Ovary (tissue), 10 donors: ENCODE measurements at places on chromosomes 6 and 20.
A peak's percentile ranks its signal among the peaks of the same experiment; 100 is the strongest.

- peak; percentile 14 for DNase-seq
These were observed 4.0 kb upstream of the SPATS1 start for GRCh38 chr6:44338228-44339122.

DNA sequence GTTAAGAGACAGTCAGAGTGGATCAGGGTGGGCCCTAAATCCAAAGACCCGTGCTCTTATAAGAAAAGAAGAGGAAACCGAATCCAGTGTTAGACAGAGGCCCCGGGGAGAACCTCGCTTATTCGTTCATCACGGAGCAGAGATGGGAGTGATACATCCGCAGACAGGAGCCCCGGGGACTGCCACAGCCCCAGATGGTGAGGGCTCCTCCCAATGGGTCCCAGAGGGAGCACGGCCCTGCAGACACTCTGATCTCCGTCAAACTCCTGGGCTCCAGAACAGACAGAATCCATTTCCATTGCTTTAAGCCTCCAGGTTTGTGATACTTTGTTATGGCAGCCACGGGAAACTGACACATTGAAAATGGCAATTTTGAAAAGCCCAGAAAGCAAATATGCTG, 47.0 kb downstream of the CDH4 start:
- DNase-seq: no peak

DNA sequence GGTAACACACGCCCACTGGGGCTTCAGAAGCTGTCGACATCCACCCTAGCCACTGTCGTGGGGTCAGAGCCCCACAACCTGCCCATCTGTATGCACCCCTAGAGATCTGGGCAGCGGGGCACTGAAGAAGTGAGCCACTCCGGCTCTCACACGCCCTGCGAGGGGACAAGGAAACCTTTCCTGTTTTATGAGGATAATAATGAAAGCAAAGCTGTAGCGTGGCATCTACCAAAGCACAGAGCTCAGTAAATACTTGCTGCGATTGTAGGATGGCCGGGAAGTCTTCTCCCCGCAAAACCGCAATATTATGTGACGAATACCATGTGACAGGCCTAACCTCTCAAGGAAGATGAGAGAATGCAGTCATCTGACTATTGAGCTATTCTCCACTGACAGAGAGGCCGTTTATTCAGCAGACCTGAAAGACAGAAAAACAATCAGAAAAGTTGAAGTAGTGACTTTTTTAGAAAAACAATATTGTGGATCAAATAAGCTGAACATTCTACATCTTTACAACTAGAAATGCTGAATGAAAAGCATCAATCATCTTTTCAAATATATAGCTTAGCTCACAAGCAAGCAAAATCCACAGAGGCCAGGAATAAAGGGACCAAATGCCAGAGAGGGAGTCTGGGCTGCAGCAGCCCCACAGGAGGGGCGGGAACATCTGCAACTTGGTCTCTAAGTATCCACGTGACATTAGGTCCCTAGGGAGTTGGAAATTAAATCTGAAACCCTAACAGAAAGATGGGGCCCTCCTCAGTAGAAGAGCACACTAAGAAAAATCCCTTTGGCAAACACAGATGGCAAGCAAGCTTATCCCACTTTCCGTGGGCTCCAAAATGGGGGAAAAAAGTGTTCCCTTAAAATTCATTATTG, 207.8 kb downstream of the TTLL2 start:
- DNase-seq: no peak

- no peak for DNase-seq
These were observed 66.9 kb downstream of the ARID1B start for GRCh38 chr6:156844089-156844488.

DNA sequence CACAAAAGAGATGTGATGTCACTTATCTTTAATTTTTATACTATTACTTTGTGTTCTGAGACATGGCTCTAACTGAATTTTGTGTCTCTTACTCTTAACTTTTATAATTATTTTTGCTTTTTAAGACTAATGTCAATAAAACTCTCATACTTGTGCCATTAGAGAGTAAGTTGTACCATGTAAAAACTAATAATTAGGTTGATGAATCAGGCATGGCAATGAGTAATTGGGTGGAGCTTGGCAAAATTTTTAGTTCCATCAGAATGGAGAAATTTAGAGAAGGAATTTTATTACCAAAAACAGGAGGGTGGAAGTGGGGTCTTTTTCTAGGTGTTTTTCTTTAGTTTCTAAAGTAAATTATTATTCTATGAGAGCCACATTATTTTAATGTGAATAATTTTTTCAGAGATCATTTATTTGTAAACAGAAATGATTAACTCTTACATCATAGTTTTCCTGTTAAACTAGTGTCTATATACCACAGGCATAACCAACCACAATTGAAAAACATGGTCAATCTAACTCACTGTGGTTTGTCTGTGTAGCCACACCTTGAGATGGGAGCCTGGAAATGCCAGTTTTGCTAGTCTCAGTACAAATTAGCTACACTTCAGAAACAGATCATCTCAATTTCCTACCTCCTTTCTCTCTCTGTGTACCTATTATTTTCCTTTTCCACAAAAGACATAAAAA, 51.8 kb downstream of the ELOVL4 start:
- no peak for DNase-seq

DNA sequence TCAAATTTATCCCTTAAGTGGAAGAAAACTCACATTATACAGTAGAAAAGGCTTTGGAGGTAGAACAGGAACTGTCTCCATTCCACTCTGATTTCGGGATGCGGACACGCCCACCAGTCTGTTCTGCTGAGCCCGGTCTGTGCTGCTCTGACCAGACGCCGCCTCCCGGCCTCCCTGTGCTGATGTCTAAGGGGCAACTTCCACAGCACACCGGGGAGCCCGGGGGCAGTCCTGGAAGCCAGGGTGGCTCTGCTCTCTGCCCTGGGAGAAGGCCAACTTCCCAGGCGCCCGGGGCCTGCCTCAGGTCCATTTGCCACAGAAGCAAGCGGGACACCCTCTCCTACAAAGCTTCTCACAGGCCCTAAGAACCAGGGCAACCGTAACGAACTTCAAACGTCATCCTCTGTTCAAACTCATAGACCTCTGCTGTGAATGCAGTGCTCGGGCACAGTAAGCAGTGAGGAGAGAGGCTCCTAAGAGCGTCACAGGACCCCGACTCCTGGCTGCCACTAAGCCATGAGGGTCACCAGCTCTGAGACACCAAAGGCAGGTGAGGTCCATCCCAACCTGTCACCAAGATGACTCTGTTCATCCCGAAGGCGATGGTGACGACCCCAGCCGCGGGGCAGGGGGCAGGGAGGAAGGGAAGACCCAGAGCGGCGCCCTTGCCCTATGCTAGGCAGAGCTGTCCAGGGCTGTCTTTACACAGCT, 5.6 kb downstream of the TAF4 start:
- peak; percentile 21 for DNase-seq

DNA sequence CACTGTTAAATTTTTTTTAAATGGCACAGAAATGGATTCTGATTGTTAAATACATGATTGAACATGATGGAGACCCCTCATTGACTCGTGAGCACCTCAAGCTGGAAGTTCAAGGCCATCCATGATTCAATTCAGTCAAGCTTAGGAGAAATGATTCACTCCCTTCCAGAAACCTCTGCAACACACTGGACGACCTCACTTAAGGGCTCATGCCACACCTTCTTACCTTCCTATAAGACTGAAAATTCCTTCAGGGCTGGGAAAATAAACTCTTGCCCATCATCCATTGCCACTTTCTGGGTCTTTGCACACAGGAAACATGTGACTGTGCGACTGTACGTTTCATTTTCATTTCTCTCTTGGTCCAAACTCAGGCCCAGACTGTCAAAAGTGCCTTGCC, 196.4 kb downstream of the TBXT start:
- no peak for DNase-seq

DNA sequence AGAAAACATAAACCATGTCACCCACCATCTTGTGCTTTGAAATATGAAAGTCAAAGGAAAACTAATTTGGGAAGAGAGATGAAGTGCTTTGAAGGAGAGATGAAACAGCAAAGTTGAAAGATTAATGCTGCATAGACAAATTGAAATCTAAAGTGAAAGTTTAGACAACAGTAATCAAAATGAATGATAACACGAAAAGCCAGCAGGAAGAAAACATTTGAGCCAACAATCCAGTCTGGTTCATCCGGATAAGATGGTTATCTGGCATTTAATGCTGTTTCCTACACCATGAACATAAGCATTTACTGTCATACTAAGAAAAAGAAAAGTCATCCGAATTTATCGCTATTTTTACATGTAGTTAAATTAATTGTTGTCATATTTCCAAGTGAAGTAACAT, 595 bp downstream of the HAO1 start:
- DNase-seq: no peak

DNA sequence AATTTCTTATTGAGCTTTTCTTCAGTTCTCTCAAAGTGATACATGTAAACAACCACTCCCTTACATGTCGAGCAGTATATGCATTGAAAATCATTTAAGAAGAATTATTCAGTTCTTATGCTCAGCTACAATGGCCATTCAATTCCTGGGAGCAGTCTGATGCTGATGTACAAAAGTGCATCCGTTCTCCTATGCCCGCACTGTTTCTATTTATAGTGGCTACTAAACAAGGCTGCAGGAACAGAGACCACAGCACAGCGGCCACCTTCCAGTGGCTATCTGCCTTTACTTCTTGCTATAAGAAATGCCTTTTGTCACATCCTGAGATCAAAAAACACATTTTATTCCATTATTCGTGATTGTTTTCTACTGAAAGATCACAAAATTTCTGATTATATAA, 82.2 kb downstream of the FHL5 start:
- DNase-seq: no peak

GRCh38 chr20:62477669-62478455, 2.1 kb upstream of the GATA5 start:
- DNase-seq: no peak

- DNase-seq: no peak
These were observed 295.3 kb downstream of the PRL start for GRCh38 chr6:22001396-22002027.

- DNase-seq: no peak
These were observed 139.9 kb downstream of the TBXT start for GRCh38 chr6:166027761-166028160.

GRCh38 chr6:69796073-69796641, 653 bp downstream of the LMBRD1 start:
- no peak for DNase-seq

DNA sequence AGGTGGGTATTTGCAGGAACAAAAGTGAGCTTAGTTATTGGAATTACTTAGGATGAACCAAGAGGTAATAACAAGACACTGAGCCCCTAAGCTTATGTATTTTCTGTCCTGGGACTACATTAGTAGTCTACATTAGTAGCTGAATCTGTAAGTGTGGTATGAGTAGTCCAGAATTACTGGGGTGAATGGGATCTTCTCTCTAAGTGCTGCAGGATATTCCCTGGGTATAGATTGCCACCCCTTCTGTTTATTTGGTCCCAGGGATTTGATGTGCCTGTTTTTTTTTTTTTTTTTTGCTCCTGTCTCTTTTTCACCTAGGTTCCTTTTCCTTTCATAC, 5.9 kb downstream of the CD2AP start:
- no peak for DNase-seq

GRCh38 chr6:25342802-25343201, 63.6 kb downstream of the CARMIL1 start:
- no peak for DNase-seq

DNA sequence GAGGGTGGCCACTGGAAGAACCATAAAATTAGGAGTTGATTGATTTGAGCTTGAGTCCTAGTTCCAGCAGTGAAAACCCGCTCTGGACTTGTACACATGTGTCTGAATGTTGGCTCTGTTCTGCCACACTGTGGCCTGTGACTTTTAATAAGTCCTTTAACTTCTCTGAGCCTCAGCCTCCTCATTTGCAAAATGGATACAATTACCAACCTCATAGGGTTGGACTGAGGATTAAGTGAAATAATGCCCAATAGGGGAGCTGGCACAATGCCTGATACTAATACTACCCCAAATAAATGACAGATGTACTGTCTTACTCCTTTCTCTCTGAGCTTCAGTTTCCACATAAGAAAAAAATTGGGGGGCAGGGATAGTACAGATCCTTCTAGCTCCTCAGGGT, 92.6 kb upstream of the RIPOR2 start:
- DNase-seq: no peak

- DNase-seq: no peak
These were observed 22.1 kb upstream of the FOXP4 start for GRCh38 chr6:41523915-41524633.

DNA sequence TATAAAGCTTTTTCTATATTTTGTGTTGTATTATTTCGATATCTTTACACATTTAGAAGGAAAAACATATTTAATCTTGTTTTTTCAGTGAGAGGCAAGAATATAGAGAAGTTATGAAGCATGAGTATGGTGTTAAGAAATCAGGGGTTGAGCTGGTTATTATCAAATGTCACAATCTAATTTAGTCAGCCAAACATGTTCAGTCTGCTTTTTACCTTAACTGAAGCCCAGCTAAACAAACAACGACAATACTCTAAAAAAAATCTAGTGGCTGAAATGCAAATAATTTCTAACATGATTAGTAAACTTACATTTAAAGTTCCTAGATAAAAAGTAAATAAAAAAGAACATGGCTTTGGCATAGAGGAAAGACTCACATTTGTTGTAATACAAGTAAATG, 433.8 kb upstream of the NRSN1 start:
- DNase-seq: no peak

- no peak for DNase-seq
These were observed 71.5 kb downstream of the BTBD3 start for GRCh38 chr20:11989018-11989771.

DNA sequence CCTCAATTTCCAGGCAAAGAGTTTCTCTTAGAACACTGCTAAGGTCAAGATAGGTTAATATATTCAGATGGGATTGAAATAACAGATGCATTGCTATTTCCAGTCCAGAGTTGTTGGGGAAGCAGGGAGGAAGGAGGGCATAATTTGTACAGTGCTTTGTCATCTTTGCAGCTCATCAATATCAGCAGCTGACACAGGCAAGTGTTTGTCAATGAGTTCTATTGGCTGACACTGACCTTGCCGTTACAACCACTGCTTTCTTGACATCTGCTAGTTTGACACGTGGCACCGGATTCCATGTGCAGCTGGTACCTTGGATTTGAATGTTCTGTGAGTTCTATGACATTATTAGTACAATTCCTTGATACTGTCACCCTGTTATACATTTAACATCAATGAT, 28.0 kb upstream of the MLIP start:
- DNase-seq: no peak

GRCh38 chr20:58026361-58026760, 202.1 kb downstream of the ANKRD60 start:
- no peak for DNase-seq

GRCh38 chr20:50826121-50826520, 31.3 kb downstream of the BCAS4 start:
- DNase-seq: peak; percentile 36

DNA sequence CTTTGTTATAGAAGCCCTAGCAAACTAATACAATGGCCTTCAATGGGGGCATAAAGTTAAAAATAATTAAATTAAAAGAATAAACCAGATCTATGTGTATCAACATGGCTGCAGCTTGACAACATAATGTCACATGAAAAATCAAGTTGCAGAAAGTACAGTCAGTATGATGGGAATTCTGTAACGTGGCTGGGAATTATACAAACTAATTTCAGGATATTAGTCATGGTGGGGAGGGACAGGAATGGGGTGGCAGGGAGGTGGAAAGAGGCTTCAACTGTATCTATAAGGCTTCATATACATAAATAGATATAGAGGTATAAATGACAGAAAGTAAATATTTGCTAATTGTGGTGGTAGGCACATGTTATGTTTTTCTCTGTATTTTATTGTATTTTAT, 107.1 kb downstream of the UNC5CL start:
- no peak for DNase-seq
